ENCODE measurements at places on chromosomes 4 and X. TPM values are rescaled to one million over a fixed set of nuclear protein-coding genes. Genes with fewer than 3 reads are reported as not detected.

Gene LIMCH1
- 14.8 TPM for total RNA-seq

Gene CXCL3
- total RNA-seq: 1.1 TPM

GRCh38 chrX:23802431-23802830 is 19.5 kb downstream of the SAT1 start:
- no peak for DNase-seq

DNA sequence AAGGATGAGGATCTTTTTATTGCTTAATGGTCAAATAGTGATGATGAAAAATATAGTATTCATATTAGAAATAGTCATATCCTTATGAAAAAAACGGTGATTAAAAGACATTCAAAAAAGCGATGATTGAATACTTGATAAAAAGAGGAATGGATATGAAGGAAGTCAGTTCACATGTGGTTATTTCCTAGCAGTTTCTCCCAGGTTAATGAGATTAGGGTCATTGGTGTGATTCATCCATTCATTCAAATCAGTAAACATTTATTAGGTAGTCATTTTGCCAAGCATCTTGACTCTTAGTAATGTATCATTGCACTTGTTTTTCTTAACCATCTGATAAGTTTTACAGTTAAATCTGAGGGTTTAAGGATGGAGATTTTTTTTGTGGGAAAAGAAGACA is 294.1 kb downstream of the ARHGAP24 start:
- no peak for DNase-seq

DNA sequence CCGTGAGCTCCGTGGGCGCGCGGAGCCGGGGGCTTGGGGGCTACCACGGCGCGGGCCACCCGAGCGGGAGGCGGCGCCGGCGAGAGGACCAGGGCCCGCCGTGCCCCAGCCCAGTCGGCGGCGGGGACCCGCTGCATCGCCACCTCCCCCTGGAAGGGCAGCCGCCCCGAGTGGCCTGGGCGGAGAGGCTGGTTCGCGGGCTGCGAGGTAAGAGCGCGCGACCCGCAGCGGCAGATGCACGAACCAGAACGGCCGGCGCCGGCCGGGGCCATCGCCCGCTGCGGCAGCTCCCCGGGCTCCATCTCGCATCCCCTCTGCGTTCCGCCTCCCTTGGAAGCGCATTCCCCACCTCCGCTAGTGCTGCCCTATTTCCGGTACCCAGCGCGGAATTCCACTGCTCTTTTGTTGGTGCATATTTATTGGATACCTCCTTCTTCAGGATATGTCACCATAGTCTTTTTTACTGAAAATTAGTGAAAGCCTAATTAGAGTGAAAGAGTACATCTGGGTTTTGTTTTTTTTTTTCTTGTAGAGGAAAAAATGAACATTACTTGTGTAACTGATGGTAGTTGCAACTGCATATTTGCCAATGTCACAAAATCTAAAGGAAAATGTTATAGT is 797 bp downstream of the PKD2 start:
- DNase-seq: peak; percentile 51

- no peak for DNase-seq
Observed at GRCh38 chrX:11423949-11424348, 130.7 kb downstream of the AMELX start.

GRCh38 chr4:153126137-153126536 is 78.1 kb upstream of the TRIM2 start:
- DNase-seq: no peak

Measured in HT-29 (cell line).